ENCODE measurements at places on chromosomes 7 and 10.

DNA sequence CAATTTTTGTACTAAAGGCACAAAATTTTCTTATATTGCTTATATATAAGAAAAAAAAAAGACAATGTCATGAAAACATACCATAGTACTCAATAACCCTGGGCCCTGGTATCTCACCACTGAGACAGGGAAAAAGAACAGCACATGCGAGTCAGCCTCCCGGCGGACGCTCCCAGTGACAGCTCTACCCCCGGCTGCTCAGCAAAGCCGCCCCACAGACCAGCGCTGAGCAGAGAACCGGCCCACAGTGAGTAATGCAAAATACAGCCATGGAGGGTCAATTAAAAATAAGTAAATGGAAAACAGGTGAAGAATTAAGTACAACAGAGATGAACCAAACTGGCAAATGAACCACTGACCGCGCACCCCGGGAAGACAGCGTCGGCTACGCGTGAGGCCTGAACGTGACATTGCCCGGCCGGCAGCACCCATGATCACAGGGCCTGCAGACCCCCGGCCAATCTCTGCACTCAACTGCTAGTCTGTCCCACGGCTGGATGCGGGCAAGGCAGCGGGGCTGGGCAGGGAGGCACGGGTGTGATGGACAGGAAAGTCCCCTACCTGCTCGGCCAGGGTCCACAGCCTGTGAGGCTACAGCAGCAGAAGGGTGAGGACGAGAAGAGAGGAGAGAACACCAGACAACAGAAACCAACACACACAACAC lies 175.9 kb downstream of the ZMYND11 start:
- no peak for DNase-seq

- no peak for DNase-seq
These were observed 22.3 kb upstream of the TSPAN33 start for GRCh38 chr7:129122078-129122750.

DNA sequence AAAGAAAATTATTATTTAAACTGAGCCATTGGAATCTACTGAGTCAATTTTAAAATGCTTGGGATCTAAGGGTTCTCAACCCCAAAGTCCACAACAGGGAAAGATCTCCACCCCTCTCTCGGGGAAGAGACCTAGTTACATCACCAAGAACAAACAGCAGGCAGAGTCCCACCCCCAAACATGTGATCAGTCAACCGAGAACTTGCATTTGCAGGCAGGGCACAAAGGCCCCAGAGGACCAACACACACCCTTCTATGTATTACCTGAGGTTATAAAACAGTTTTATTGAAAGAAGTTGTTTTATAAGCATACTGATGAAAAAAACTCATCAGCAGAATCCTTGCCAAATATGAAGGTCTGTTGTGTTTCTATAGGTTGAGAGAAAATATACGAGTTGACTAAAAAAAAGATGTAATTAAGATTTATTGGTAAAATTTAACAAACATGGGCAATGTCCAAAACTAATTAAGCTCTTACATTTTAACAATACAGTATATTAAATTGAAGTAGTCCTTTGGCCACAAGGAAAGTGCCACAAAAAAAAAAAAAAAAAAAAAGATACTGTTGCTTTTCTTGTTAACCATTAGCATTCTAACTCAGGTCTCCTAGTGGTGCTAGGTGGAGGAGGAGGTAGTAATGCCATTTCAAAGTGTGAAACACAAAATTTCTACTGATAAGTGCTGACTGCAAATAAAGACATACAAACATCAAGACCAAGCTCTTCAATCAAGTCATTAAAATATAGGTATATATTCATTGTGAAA lies 975 bp upstream of the USP54 start:
- DNase-seq, result peak; percentile 90

DNA sequence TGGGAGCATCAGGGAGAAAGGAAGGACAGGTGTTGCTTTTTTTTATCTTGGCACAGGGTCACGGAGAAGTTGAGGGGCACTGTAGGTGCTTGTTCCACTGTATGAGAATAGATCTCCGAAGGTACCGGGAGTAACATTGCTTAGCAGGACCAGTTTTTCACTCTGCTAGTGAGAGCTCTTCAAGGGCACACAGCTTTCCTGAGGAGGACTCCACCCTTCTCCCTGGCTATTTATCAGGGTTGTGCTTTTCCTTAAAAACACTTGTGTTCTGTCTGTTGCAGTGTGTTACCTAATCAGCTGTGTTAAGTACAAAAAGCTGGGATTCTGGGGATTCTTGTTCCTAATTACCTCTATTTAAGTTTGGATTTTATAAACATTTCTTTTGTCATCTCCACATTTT lies 160.5 kb downstream of the SND1 start:
- no peak for DNase-seq

GRCh38 chr7:34036051-34036920 lies 130.9 kb downstream of the BMPER start:
- no peak for DNase-seq

DNA sequence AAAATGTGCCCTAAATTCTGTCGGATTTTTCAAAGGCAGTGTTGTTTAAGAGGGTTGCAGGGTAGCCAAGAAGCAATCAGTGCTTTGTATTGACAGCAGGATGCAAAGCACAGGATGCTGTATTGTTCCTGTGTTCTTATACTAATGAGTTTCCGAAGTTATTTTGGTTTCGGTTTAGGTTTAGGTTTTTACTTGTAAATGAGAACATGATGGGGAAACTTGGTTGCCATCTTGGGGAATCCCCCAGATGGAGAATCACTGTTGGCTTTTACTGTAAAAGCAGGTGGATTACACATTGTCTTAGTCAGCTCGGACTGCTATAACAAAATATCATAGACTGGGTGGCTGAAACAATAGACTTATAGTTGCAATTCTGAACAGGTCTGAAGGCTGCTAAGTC lies 72.1 kb downstream of the INHBA start:
- no peak for DNase-seq

GRCh38 chr7:150959739-150960734 lies 18.1 kb downstream of the KCNH2 start:
- DNase-seq, result no peak

All from H9 (cell line).